ENCODE measurements at places on chromosomes 6 and 20. TPM values are rescaled to one million over a fixed set of nuclear protein-coding genes. Genes with fewer than 3 reads are reported as not detected.

TRIM15 gene
- not detected for total RNA-seq

DNA sequence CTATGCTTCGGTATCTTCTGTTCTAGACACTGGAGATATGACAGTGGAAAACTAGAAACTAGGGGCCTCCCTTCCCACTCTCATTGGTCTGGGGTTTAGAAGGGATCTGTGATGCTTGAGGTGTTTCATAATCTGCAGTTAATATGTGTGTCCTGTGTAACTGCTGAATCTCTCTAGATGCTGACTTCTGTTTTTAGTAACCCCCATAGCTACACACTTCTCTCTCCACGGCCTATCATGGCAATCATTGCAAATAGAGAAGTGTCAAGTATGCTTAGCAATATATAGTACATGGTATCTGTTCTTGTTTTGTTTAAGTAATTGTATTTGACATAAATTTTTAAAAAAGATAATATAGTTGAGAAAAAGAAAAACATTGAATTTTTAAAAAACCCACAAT is 394.6 kb upstream of the MMS22L start:
- no peaks in the 10 kb centered on the region for H3K36me3 ChIP-seq
- H3K4me3 ChIP-seq: no peak overlapping the region
- H3K4me1 ChIP-seq: no peaks in the 10 kb centered on the region

DNA sequence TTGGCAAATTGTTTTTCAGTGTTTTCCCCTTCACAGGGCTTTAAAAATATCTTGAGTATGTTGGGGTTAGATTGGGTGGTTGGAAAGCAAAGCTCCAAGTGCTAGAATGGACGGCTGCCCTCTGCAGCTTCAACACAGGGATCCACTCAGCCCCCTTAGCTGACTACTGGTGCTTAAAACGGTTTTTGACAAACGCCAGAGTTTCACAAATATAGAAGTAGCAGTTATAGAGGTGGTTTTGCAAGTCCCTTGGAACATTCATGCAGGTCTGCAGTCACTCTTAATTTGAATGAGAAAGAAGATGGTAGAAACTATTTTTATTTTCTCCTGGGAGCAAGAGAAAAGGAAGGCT is 175.9 kb downstream of the ARID1B start:
- H3K27me3 ChIP-seq: no peaks in the 10 kb centered on the region
- DNase-seq: no peak
- H3K36me3 ChIP-seq: no peaks in the 10 kb centered on the region

- peaks cover 25% of the 10 kb centered on the region for H3K27me3 ChIP-seq
- H3K36me3 ChIP-seq: no peaks in the 10 kb centered on the region
- DNase-seq: no peak
- no peak overlapping the region for H3K4me3 ChIP-seq
- H3K27ac ChIP-seq: no peak overlapping the region
- H3K4me1 ChIP-seq: peaks cover 2% of the 10 kb centered on the region
Measured at GRCh38 chr6:167667204-167668018, 159.3 kb upstream of the AFDN start.

- no peaks in the 10 kb centered on the region for H3K27me3 ChIP-seq
- H3K4me1 ChIP-seq: peaks cover 29% of the 10 kb centered on the region
- H3K36me3 ChIP-seq: no peaks in the 10 kb centered on the region
- peak overlapping the region; percentile 55 for H3K27ac ChIP-seq
- no peak overlapping the region for H3K4me3 ChIP-seq
- DNase-seq: no peak
Measured at GRCh38 chr6:138724015-138724414, 49.6 kb upstream of the CCDC28A start.

- H3K27ac ChIP-seq: no peak overlapping the region
- no peak for DNase-seq
- no peaks in the 10 kb centered on the region for H3K36me3 ChIP-seq
- peaks cover 2% of the 10 kb centered on the region for H3K27me3 ChIP-seq
- H3K4me3 ChIP-seq: no peak overlapping the region
- peaks cover 24% of the 10 kb centered on the region for H3K4me1 ChIP-seq
Measured at GRCh38 chr6:36639171-36639808, 39.2 kb upstream of the CDKN1A start.

SLC24A3 gene
- 0.11 TPM for total RNA-seq

FABP7 gene
- total RNA-seq: not detected

NKX2-2 gene
- not detected for total RNA-seq

- no peak overlapping the region for H3K4me3 ChIP-seq
- peak overlapping the region; percentile 87 for H3K27ac ChIP-seq
- H3K36me3 ChIP-seq: no peaks in the 10 kb centered on the region
- no peak for DNase-seq
- H3K4me1 ChIP-seq: peaks cover 74% of the 10 kb centered on the region
Measured at GRCh38 chr6:37882292-37882691, 62.8 kb downstream of the ZFAND3 start.

AIF1 gene
- total RNA-seq: not detected

- H3K27me3 ChIP-seq: no peaks in the 10 kb centered on the region
Measured at GRCh38 chr6:131208787-131209186, 73.5 kb downstream of the AKAP7 start.

DNA sequence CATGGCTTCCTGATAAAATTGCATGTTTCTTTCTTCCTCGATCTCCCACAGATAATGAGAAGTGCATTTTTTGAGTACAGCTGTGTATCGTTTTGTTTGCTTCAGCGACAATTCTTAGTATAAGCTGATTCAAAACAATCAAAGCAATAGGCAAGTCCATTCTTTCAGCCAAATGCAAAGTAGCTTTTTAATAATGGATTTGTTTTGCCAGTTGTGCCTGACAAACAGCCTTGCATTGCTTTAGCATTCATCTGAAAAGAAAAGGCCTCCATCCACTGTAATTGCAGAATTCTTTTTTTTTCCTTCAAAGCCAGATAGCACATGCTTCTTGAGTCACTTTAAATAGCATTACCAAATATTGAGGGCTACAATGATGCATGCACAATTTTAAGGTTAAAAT is 32.0 kb downstream of the TTLL2 start:
- peak; percentile 7 for DNase-seq
- no peaks in the 10 kb centered on the region for H3K36me3 ChIP-seq
- no peak overlapping the region for H3K4me3 ChIP-seq
- peaks cover 9% of the 10 kb centered on the region for H3K27me3 ChIP-seq
- H3K27ac ChIP-seq: no peak overlapping the region
- H3K4me1 ChIP-seq: peaks cover under 1% of the 10 kb centered on the region

SERINC3 gene
- 121 TPM for total RNA-seq

GRCh38 chr6:130781557-130781956 is 45.6 kb upstream of the SMLR1 start:
- DNase-seq: no peak
- H3K36me3 ChIP-seq: peaks cover 2% of the 10 kb centered on the region

DNA sequence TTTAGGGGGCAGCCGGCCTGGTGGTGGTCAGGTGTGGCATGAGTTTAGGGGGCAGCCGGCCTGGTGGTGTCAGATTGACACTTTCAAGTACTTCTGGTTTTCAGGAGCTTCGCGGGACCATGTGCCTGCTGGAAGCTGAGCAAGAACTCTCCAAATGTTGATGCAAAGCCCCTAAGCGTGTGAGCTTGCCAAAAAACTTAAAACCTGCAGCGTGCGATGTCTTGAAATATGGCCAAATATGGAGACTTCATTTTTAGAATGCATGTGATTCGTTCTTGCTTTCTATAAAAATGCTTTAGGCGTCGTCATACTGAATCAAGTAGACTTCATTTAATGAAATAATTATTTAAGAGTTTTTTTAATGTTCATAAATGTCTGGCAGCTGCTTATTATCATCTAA is 149.4 kb downstream of the SMOC2 start:
- H3K27ac ChIP-seq: no peak overlapping the region
- no peaks in the 10 kb centered on the region for H3K36me3 ChIP-seq
- no peak overlapping the region for H3K4me3 ChIP-seq
- no peaks in the 10 kb centered on the region for H3K4me1 ChIP-seq

BNIP5 gene
- total RNA-seq: not detected

AVP gene
- total RNA-seq: not detected

PI16 gene
- not detected for total RNA-seq

- H3K4me1 ChIP-seq: no peaks in the 10 kb centered on the region
- H3K4me3 ChIP-seq: no peak overlapping the region
- H3K36me3 ChIP-seq: no peaks in the 10 kb centered on the region
- no peak for DNase-seq
- peaks cover 4% of the 10 kb centered on the region for H3K27me3 ChIP-seq
Measured at GRCh38 chr6:164068527-164068926, 654.0 kb downstream of the QKI start.

CRISP2 gene
- total RNA-seq: not detected

DNA sequence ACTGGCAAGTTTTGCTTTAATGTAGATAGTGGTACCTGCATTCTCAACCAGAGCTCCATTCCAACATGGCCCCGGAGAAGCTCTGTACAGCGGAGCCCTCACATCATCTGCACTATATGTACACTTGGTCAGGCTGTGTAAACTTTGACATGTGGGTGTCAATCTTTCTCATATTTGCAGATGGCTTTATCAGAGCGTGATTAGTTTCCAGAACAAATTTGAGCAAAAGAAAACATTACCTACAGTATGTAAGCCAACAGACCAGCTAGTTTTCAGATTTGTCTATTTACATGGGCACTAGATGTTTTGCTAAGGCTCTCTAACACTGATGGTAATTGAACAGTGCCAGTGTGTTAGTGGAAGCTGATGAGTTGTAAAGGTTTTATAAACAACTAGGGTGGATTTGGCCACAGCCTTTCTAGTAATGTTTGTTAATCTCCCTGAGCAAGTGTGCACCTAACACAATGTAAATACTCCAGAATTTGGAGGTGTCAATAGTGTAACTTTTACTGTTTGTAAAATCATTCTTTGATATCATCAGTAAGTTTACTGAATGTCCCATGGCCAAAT is 131.8 kb downstream of the FOXA2 start:
- DNase-seq: no peak
- H3K27me3 ChIP-seq: peaks cover 11% of the 10 kb centered on the region
- H3K4me3 ChIP-seq: no peak overlapping the region
- H3K36me3 ChIP-seq: no peaks in the 10 kb centered on the region

DNA sequence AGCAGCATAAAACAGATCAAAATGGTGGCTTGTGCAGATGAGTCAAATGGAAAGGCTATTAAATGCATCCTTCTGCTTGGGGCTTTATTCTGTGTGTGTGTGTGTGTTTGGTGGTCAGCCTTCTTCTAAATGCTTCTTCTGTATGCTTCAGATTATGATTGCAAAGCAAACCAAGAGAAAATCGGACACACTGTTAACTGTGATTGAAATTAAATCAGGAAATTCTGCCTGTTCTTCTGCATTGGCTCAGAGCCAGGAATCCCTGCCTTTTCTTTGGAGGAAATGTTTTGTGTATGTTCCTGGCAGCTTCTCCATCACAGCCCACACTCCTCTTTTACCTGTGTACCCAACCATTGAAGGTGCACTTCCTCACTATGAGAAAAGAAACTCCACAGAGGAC is 22.3 kb upstream of the PDE10A start:
- H3K4me3 ChIP-seq: no peak overlapping the region
- no peak for DNase-seq
- no peak overlapping the region for H3K27ac ChIP-seq
- H3K36me3 ChIP-seq: no peaks in the 10 kb centered on the region

DNA sequence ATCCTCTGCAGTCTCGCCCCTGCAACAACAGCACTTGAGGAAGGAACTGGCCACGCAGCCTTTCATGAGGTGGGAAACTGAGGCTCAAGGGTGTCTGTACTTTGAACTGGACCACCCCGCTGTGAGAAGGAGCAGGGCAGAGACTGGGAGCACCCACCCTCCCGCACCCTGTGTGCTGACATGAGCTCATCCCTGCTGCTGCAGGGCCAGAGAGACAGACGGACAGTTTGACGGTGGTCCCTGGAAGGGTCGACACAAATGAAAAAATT is 16.9 kb upstream of the MRGBP start:
- DNase-seq: no peak
- peaks cover 4% of the 10 kb centered on the region for H3K4me1 ChIP-seq
- H3K27ac ChIP-seq: no peak overlapping the region
- H3K36me3 ChIP-seq: no peaks in the 10 kb centered on the region

- no peaks in the 10 kb centered on the region for H3K36me3 ChIP-seq
- H3K4me1 ChIP-seq: peaks cover 40% of the 10 kb centered on the region
- no peak overlapping the region for H3K4me3 ChIP-seq
- H3K27me3 ChIP-seq: no peaks in the 10 kb centered on the region
- peak overlapping the region; percentile 27 for H3K27ac ChIP-seq
- DNase-seq: no peak
Measured at GRCh38 chr20:17806107-17806506, 106.3 kb downstream of the BANF2 start.

HLA-DOB gene
- 0.24 TPM for total RNA-seq

DNA sequence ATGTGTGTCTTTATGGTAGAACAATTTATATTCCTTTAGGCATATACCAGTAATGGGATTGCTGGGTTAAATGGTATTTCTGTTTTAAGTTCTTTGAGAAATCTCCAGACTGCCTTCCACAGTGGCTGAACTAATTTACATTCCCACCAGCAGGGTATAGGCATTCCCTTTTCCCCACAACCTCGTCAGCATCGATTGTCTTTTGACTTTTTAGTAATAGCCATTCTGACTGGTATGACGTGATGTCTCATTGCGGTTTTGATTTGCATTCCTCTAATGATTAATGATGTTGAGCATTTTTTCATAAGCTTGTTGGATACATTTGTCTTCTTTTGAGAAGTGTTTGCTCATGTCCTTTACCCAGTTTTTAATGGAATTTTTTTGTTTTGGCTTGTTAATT is 5.3 kb upstream of the TASP1 start:
- no peak overlapping the region for H3K27ac ChIP-seq
- peaks cover 33% of the 10 kb centered on the region for H3K27me3 ChIP-seq
- H3K4me1 ChIP-seq: peaks cover 4% of the 10 kb centered on the region
- H3K36me3 ChIP-seq: no peaks in the 10 kb centered on the region

CLVS2 gene
- not detected for total RNA-seq

CAGE1 gene
- 0.19 TPM for total RNA-seq

- no peak for DNase-seq
- no peaks in the 10 kb centered on the region for H3K27me3 ChIP-seq
- no peak overlapping the region for H3K4me3 ChIP-seq
- peaks cover 8% of the 10 kb centered on the region for H3K4me1 ChIP-seq
- H3K27ac ChIP-seq: no peak overlapping the region
- H3K36me3 ChIP-seq: no peaks in the 10 kb centered on the region
Measured at GRCh38 chr6:3895312-3895653, 46.1 kb downstream of the FAM50B start.

OGFRL1 gene
- 12.6 TPM for total RNA-seq

CD93 gene
- 0.21 TPM for total RNA-seq

DNA sequence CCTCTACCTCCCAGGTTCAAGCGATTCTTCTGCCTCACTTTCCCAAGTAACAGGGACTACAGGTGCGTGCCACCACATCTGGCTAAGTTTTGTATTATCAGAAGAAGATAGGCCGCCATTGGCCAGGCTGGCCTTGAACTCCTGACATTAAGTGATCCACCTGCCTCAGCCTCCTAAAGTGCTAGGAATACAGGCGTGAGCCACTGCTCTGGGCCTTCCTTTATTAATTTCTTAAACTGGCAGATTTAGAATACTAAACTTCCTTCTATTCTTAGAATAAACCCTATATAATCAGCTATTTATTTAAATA is 86.6 kb downstream of the HFE start:
- H3K27ac ChIP-seq: peak overlapping the region; percentile 47
- H3K4me3 ChIP-seq: peak overlapping the region; percentile 40
- no peak for DNase-seq
- H3K27me3 ChIP-seq: no peaks in the 10 kb centered on the region
- peaks cover 32% of the 10 kb centered on the region for H3K4me1 ChIP-seq

TNF gene
- total RNA-seq: not detected

Measured in osteocyte (in vitro differentiated cells).